ENCODE measurements at places on chromosomes 6 and 20.

DNA sequence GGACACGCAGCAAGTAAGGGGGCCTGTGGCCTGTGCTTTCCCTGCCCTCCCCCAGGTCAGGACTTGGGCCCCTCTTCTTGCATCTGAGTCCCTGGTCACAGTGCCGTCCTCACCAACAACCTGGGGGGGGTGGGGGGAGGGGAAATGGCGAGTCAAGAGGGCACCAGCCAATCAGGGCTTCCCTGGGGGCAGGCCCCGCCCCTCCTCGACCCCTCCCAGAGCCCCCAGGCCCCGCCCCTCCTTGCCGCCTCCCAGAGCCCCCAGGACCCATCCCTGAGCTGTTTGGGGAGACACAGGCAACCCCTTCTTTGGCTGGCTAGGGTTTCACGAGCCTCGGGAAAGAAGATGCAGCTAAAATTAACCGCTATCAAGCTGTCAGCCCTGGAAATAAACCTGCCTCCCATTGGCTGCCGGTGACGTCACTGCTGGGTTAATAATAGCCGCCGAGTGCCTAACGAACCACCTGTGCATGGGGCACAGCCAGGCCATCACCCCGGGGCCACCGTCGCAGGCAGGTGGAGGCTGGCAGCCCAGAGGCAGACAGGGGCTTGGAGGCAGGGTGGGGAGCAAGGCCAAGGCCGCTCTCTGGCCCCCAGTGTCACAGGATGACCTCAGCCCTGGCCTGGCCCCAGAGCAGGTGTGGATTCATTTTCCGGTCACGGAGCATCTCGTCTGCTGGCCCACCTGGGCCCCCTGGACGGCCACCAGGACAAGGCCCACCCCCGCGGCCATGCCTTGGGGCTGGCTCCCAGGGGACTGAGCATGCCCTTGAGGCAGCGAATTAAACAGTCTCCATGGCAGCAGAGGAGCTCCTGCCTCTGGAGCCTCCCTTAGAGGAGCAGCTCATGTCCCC lies 3.2 kb upstream of the EEF1A2 start:
- DNase-seq, result no peak

GRCh38 chr6:75926293-75927168 lies 145.9 kb downstream of the IMPG1 start:
- no peak for DNase-seq

DNA sequence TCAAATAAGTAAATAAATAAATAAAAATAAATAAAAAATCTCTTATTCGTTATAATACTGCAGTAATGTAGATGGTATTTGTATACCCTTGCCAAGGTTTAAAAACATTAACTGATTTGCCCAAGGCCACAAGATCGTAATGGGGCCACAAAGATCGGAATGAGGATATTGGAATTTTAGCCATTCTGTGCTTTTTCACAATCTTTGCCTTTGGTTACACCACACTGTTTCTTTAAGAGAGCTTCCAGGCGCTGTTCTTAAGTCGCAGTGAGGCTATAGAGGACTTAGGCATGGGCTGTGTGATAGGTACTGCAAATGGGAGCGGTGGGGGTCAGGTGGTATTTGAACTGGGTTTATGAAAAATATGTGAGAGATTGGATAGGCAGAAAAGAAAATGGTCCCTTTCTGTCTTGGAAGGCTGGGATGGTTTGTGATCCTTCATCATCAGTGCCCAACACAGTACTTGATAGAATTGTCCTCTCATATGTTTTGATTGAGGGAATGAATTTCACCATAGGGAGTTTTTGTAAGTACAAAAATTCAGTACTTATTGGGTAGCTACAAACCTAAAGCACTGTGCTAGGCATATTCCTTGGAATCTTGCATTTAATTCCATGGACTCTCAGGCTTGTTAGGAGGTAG lies 1.4 kb downstream of the NUS1 start:
- no peak for DNase-seq

GRCh38 chr6:25136854-25137253 lies 142.3 kb upstream of the CARMIL1 start:
- DNase-seq, result no peak

- no peak for DNase-seq
Observed at GRCh38 chr6:144607998-144608735, 323.0 kb downstream of the UTRN start.

GRCh38 chr6:45445364-45445748 lies 67.6 kb upstream of the SUPT3H start:
- DNase-seq, result no peak

GRCh38 chr20:44496976-44497375 lies 21.3 kb downstream of the TTPAL start:
- no peak for DNase-seq

- no peak for DNase-seq
Observed at GRCh38 chr6:24780206-24780605, 5.5 kb downstream of the GMNN start.

GRCh38 chr6:17483391-17484016 lies 90.1 kb downstream of the CAP2 start:
- no peak for DNase-seq

- DNase-seq, result no peak
Observed at GRCh38 chr6:56435326-56435725, 187.9 kb upstream of the COL21A1 start.
